ENCODE measurements at places on chromosomes 3 and 15.

- H3K27ac ChIP-seq = no peak overlapping the region
- no peak overlapping the region for H3K4me3 ChIP-seq
- H3K4me1 ChIP-seq = no peaks in the 10 kb centered on the region
- H3K36me3 ChIP-seq = no peaks in the 10 kb centered on the region
- no peaks in the 10 kb centered on the region for H3K27me3 ChIP-seq
- DNase-seq = no peak
These were observed 180.2 kb upstream of the ROBO1 start for GRCh38 chr3:79947957-79948356.

DNA sequence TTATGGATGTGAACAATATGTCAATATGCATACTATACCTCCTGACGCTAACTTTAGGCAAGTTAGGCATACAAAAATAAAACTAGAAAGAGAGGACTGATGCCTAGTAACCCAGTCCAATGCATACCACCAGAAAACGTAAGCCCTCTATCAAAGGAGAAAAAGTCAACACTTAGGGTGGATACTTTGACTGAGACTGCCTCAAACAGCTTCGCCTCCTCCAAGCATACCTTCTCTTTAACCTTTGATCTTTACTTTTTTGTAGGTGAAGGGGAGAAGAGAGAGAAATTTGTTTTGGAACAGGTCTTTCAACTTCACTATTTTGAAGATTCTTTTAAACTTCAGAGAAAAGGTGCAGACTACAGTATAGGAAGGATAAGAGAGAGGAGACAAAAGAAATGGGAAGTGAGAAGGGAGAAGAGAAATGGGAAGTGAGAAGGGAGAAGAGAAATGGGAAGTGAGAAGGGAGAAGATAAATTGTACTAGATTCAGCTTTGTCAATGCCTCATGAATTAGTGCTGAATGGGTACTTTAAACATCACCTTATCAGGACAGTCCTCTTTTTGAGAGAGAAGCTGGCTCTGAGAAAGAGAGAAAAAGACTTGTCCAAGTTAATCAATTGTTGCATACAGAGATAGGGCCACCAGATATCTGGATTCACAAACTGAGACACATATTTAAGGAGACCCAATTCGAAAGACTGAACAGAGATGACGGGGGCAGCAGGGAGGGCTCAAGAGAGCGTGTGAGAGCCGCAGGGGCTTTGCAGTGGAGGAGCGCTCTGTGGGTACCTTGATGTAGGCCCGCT is 1.0 kb downstream of the P3H2 start:
- no peaks in the 10 kb centered on the region for H3K36me3 ChIP-seq
- peak overlapping the region; percentile 75 for H3K4me3 ChIP-seq
- H3K27ac ChIP-seq = no peak overlapping the region
- H3K4me1 ChIP-seq = peaks cover 8% of the 10 kb centered on the region

GRCh38 chr3:13064964-13065363 is 8.3 kb downstream of the IQSEC1 start:
- no peaks in the 10 kb centered on the region for H3K36me3 ChIP-seq
- DNase-seq = no peak
- H3K4me1 ChIP-seq = no peaks in the 10 kb centered on the region
- H3K27me3 ChIP-seq = no peaks in the 10 kb centered on the region
- H3K27ac ChIP-seq = no peak overlapping the region

GRCh38 chr15:76502678-76503077 is 166.1 kb downstream of the ISL2 start:
- H3K27ac ChIP-seq = no peak overlapping the region
- H3K27me3 ChIP-seq = no peaks in the 10 kb centered on the region
- H3K36me3 ChIP-seq = no peaks in the 10 kb centered on the region
- no peak overlapping the region for H3K4me3 ChIP-seq

GRCh38 chr3:135641761-135642160 is 323.8 kb upstream of the PPP2R3A start:
- DNase-seq = no peak
- no peaks in the 10 kb centered on the region for H3K36me3 ChIP-seq
- no peaks in the 10 kb centered on the region for H3K4me1 ChIP-seq

DNA sequence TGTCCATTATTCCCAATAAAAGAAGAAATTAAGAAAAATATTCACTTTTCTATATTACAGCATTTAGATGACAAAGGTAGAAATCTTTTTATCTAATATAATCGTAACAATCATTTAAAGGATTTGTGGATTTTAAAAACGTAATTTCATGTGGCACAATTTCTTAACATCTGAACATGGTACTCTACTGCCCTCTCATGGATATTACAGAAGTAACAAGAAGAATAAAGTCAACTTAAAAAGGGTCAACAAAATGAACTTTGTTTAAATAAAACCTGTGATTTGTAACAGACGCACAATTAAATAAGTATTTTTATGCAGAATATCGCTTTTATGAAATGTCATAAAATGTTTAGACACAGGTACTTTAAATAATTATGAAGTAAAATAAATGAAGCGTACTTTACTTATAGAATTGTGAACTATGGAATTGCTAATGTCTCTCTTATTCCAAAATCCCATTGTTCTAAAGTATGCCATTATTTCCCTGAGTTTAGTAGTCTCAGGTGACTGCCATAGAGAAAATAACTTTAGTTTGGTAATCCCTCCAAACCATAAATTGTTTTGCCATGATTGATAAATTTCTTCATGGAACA is 366.8 kb upstream of the ZNF385D start:
- no peaks in the 10 kb centered on the region for H3K27me3 ChIP-seq
- H3K27ac ChIP-seq = no peak overlapping the region
- no peaks in the 10 kb centered on the region for H3K4me1 ChIP-seq
- DNase-seq = no peak
- H3K36me3 ChIP-seq = no peaks in the 10 kb centered on the region
- H3K4me3 ChIP-seq = no peak overlapping the region

- no peak overlapping the region for H3K27ac ChIP-seq
- no peaks in the 10 kb centered on the region for H3K4me1 ChIP-seq
- no peak overlapping the region for H3K4me3 ChIP-seq
- H3K27me3 ChIP-seq = no peaks in the 10 kb centered on the region
These were observed 15.0 kb upstream of the TRANK1 start for GRCh38 chr3:36959821-36960220.

DNA sequence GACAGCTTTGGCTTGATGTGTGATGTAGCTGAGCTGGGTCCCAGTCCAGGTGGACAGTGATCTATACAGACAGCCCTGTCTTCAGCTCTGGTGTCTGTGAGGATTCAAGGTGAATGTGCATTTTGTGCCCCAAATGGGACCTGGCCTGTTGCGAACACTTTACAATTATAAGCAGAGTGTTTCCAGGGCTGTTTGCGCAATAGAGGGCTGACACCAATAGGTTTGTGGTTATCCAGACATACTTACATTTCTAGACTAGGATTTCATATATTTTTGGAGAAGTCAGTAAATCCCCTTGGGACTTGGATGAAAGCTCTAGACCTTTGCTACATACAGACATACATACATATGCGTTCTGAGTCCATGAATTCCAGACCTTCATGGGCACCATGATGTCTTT is 4.2 kb upstream of the TATDN2 start:
- no peak overlapping the region for H3K27ac ChIP-seq
- no peak for DNase-seq
- no peaks in the 10 kb centered on the region for H3K27me3 ChIP-seq
- no peak overlapping the region for H3K4me3 ChIP-seq
- H3K4me1 ChIP-seq = peaks cover 3% of the 10 kb centered on the region

GRCh38 chr15:33293713-33294334 is 16.9 kb upstream of the RYR3 start:
- H3K36me3 ChIP-seq = no peaks in the 10 kb centered on the region
- H3K4me1 ChIP-seq = peaks cover 2% of the 10 kb centered on the region
- no peaks in the 10 kb centered on the region for H3K27me3 ChIP-seq
- no peak overlapping the region for H3K27ac ChIP-seq
- no peak for DNase-seq

GRCh38 chr3:79872483-79872882 is 104.7 kb upstream of the ROBO1 start:
- no peak for DNase-seq
- no peak overlapping the region for H3K4me3 ChIP-seq
- H3K27me3 ChIP-seq = no peaks in the 10 kb centered on the region
- no peaks in the 10 kb centered on the region for H3K36me3 ChIP-seq
- H3K27ac ChIP-seq = no peak overlapping the region

GRCh38 chr15:85149465-85150129 is 167.9 kb downstream of the PDE8A start:
- no peak overlapping the region for H3K27ac ChIP-seq
- H3K4me3 ChIP-seq = no peak overlapping the region
- no peaks in the 10 kb centered on the region for H3K4me1 ChIP-seq
- H3K27me3 ChIP-seq = no peaks in the 10 kb centered on the region
- no peak for DNase-seq
- no peaks in the 10 kb centered on the region for H3K36me3 ChIP-seq

GRCh38 chr15:92683511-92683834 is 27.9 kb upstream of the FAM174B start:
- no peak overlapping the region for H3K4me3 ChIP-seq
- no peak overlapping the region for H3K27ac ChIP-seq
- no peaks in the 10 kb centered on the region for H3K36me3 ChIP-seq
- no peaks in the 10 kb centered on the region for H3K27me3 ChIP-seq
- H3K4me1 ChIP-seq = no peaks in the 10 kb centered on the region

Measured in ovary (tissue), 10 donors.